ENCODE measurements at places on chromosomes 1 and 21.

DNA sequence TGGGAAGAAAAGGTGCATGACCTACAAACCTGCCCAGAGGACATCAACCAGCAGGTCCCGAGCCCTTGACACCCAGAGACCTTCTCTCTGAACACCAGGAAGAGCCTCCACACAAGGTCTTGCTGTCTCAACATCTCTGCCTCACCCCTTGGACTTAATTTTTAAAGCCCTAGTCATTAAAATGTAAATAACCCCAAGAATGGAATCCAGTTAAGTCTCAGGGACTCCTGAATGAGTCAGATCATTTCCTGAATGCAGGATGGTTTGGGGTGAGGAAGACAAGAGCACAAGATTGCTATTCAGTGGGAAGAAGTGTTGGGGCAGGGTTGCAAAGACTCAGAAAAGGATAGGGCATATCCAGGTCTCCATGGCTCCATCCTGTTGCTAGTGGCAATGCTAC lies 17.8 kb upstream of the GRIK3 start:
- DNase-seq = no peak

DNA sequence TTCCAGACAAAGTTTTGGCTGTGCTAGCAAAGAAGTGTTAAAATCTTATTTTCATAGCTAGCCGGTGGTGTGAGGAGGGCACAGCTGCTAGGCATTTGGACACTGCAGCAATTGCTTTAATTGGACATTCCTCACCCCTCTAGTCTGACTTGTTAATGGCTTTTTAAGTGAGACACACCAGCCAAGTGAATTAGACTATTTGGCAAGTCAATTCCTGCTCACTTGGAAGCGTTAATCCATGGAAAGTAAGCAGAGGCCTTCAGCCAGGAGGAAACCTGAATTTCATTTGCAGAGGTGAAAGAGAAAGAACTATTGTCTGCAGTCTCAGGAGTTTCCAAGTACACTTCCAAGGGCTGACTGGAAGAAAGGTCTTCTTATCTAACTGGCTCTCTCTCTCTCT lies 175.7 kb downstream of the ST6GALNAC3 start:
- DNase-seq = no peak

GRCh38 chr1:152596986-152597385 lies 3.0 kb upstream of the LCE3C start:
- DNase-seq = no peak

GRCh38 chr1:6205849-6206519 lies at the start of gene RNF207:
RNF207 (plus strand) TSS chr1:6206119; CDS start chr1:6206536, 417 bp downstream.
- DNase-seq = peak; percentile 54

DNA sequence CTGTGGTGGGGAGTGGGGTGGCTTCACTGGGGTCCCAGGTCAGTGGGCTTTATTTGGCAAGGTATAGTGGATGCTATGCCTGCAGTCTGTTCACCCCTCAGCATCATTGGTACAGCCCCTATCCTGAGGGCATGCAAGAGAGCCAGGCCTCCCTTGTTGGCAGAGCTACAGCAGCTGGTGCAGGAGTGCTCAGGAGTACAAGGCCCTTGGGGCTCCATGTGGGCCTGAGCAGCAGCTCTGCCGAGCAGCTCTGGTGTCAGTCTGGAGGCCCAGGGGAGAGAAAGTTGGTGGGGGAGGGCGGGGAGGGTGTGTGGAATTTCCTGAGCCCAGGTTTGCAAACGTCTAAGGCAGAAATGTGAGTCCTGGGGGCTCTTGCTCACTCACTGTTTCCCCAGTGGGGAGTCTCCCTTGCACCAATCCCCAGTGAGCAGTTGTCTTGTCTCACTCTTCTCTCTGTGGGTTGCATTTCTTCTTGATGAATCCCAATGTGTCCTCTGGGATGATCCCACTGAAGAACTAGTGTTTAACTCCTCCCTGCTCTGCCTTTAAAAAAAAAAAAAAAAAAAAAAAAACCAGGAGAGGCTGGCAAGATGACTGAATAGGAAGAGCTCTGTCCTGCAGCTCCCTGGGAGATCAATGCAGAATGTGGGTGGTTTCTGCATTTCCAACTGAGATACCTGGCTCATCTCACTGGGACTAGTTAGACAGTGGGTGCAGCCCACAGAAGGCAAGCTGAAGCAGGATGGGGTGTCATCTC lies 39.5 kb upstream of the CYP4X1 start:
- no peak for DNase-seq

Data from activated T-helper 1 cell treated with anti-CD3 and anti-CD28 coated beads, Interleukin-2, amount 50 U/mL, for 16 hours (primary cell).